ENCODE measurements at places on chromosomes 4 and X.

DNA sequence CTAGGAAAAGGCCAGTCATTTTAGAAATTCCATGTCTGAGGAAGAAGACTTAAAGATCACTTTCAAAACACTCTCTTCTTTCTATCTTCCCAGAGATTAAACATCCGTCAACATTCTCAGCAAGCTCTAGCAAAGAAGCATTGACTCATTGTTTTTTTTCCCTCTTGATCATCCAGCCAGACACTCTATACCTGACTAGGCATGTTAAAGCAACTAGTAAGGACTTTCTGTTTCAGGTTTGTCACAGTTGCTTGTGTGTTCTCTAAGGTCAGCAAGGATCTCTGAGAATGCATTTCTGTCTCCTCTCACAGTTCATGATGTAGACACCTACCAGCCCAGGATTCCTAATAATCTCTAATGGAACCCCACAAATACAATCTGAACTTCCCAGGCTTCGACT, 112.2 kb downstream of the IL13RA2 start:
- DNase-seq: no peak

DNA sequence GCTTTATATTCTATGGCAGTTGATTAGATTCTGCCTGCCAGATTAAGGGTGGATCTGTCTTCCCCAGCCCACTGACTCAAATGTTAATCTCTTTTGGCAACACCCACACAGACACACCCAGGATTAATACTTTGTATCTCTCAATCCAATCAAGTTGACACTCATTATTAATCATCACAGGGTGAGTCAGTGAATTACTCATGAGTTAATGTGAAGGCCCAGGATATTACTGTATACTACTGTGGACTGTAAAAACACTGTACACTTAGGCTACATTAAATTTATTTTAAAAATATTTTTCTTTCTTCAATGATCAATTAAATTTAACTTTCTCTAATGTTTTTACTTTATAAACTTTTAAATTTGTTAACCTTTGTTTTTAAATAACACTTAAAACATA, 87.7 kb downstream of the NAP1L3 start:
- no peak for DNase-seq

DNA sequence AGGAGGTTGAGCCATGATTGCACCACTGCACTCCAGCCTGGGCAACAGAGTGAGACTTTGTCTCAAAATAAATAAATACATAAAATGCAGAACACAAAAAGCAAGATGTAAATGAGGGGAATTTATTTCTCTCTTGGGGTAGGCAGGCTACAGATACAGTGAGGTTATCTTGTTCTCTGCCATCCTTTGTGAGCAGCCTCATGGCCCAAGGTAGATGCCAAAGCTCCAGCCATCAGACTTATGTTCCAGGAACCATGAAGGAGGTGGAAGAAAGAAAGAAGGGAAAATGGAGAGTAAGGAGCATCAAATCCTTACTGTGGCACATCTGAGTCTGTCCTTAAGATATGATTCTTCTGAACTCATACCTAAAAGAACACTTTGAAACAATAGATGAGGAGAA, 11.1 kb downstream of the ARSH start:
- no peak for DNase-seq

- DNase-seq: no peak
Observed at GRCh38 chrX:102515975-102516941, at the start of gene TMSB15A. Gene TMSB15A, minus strand, starts transcription at chrX:102516739.

DNA sequence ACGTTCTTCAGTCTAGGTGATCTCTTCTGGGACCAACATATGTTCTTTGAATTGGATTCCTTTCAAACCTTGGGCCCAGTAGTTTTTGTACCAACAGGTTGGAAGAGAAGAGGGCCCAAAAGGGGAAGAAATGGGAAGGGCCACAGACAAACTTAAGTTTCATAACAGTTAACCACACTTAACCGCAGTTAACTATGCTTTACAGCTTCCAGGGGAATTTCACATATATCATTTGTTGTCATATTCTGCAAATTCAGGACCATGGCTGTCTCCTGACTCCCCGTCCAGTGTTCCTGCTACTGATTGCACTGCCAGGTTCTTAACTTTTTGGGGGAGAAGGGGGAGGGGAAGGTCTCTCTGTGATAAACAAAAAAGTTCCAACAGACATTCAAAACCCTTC, 34.6 kb downstream of the RTL5 start:
- DNase-seq: no peak

Measured in kidney capillary endothelial cell (primary cell).